ENCODE measurements at places on chromosomes 12 and 14.
A peak's percentile ranks its signal among the peaks of the same experiment; 100 is the strongest.

- DNase-seq, result no peak
Measured at GRCh38 chr14:52690983-52691760, 4.2 kb downstream of the ERO1A start.

GRCh38 chr14:102754370-102755262 lies 22.6 kb upstream of the TRAF3 start:
- DNase-seq, result no peak

GRCh38 chr14:47039336-47039735 lies 387.8 kb upstream of the RPL10L start:
- no peak for DNase-seq

DNA sequence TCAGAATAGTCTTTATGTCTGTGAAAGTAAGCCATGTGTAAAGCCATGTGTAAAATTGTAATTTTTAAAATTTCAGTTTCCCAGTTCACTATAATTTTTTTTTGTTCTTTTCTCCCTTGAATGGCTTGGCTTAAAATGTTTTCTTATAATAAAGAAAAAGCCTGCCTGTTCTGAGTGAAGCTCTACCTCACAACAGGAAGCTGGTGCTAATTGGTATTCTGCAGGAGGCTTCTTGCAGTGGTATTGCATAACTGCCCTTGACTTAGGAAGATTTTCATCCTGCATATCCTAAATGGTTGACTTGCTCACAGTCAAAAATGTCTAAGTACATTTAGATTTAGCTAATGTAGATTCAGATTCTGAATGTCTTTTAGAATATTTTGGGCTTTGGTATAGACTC lies 49.5 kb downstream of the ATP2A2 start:
- no peak for DNase-seq

DNA sequence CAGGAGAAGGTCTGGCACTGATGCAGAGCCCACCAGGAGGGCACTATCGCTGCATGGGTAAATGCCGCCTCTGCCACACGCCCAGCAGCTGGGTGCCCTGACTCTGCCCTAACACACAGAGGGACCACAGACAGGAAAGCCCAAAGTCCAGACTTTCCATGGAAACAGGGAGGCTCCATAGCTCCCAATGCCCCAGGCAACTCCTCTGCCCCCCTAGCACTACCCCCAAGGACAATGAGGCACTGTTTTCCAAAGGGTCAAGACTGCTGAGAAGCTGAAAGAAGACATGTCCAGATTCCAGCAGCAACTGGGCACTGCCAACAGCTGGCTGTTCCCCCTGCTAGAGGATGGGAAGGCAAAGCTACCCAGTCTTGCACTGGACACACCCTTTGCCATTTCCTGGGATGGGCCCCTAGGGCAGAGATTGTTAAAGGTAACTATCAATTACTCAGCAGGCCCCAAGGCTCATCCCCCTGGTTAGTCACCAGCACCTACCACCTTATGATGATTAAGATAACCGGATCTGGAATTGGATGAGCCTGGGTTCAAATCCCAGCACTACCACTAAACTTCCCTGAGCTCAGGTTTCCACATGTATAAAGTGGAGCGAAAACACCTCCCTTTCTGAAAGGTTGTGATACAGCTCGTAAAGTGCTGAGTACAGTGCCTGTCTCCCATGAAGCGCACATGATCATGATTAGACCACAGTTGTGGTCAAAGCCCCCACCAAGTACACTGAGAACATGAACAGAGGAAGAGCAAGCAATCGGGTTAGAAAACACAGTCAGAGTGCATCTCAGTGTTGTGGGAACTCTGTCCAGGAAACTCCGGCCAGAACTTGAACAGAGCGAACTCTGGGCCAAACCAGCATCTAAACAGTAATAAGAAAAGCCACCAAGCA lies 3.3 kb downstream of the PXN start:
- DNase-seq, result no peak

GRCh38 chr12:130709971-130710732 lies 5.9 kb downstream of the RIMBP2 start:
- no peak for DNase-seq

- peak; percentile 9 for DNase-seq
Measured at GRCh38 chr12:118136559-118137003, 657 bp downstream of the PEBP1 start.

DNA sequence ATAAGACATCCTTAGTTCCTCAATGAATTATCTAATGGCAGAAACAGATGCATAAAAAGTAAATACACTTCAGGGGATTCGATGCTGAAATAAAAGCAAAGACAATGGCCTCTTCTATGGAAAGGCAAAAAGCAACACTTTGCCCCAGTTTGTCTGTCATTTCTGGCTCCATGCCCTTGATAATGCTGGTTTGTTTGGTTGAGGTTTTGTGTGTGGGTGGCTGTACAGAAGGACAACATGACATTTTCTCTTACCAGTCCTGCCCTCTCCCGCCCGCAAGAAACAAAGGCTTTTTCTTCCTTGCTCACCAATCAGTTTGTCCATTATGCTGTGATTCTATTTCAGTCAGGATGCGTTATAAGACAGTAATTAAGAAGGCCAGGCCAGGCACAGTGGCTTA lies 18.1 kb upstream of the WDR89 start:
- DNase-seq, result no peak

DNA sequence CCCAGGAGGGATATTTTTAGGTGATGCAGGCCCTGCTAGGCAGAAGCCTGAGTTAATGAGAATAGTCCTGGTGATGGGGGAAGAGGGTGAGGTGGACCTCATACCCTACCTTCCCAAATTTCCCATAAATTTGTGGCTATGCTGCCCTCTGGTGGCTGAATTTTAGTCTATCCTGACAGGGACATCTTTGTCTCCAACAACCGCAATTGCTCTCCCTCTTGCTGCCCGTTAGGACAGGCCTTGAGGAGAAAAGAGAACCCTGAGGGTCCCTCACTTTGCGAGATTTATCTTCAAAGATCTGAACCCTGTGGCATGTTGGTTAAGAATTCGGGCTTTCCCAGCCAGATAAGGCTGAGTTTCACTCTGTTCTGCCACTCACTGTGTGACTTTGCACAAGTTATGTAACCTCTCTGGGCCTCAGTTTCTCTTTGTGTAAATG lies 9.8 kb upstream of the ZNF385A start:
- peak; percentile 45 for DNase-seq

- no peak for DNase-seq
Measured at GRCh38 chr12:21764065-21764464, 10.4 kb downstream of the KCNJ8 start.

- DNase-seq, result no peak
Measured at GRCh38 chr12:94623161-94623920, 27.0 kb downstream of the TMCC3 start.

- no peak for DNase-seq
Measured at GRCh38 chr12:87756111-87756510, 273.1 kb downstream of the C12orf50 start.

GRCh38 chr12:14949631-14950030 lies 11.3 kb upstream of the ERP27 start:
- no peak for DNase-seq

DNA sequence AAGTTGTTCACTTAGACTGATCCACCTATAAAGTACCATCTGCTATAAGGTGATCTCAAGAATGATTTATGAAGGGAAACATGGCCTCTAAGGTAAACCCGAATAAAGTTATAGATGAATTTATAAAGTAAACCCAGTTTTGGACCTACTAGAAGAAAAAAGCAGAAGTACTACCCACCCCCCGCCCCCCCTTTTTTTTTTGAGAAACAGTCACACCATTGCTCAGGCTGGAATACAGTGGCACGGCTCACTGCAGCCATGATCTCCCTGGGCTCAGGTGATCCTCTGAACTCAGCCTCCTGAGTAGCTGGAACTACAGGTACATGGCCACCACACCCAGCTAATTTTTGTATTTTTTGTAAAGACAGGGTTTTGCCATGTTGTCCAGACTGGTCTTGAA lies 3.9 kb downstream of the ENTPD5 start:
- DNase-seq, result no peak

- DNase-seq, result no peak
Measured at GRCh38 chr14:59086241-59086882, 102.1 kb upstream of the DAAM1 start.

- no peak for DNase-seq
Measured at GRCh38 chr12:7156259-7157197, 26.4 kb downstream of the CLSTN3 start.

- DNase-seq, result peak; percentile 74
Measured at GRCh38 chr14:75654127-75654732, 6.4 kb downstream of the ERG28 start.

GRCh38 chr12:113837084-113837483 lies 129.0 kb downstream of the RBM19 start:
- no peak for DNase-seq

GRCh38 chr12:109723311-109723881 lies 9.8 kb downstream of the FAM222A start:
- DNase-seq, result no peak

- DNase-seq, result no peak
Measured at GRCh38 chr12:46524778-46525177, 152.2 kb upstream of the SLC38A2 start.

DNA sequence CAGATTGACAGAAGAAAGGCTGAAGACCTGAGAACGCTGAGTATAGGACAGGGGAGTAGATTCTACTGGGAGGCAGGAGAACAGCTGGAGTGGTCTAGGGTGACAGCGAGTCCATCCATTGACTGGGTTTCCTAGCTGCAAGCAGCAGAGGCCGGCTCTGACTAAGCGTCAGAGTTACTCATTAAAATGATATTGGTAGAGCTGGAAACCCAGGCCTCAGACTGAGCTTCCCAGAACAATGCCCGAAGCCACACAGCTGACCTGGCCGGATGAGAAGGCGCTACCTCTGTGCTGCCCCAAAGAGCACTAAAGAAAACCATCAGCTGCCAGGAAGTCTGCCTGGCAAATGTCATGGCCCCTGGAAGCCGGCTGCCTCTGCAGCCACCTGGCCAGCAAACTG lies 78.5 kb upstream of the FZD10 start:
- no peak for DNase-seq

GRCh38 chr12:57604454-57604991 lies at the start of gene DTX3:
TSS of gene DTX3 (plus strand) at chr12:57604824. CDS start at chr12:57606518, 1,694 bp downstream.
- DNase-seq, result no peak

- DNase-seq, result peak; percentile 80
Measured at GRCh38 chr12:50763639-50764285, at the start of gene ATF1. TSS of gene ATF1 (plus strand) at chr12:50764101. CDS start at chr12:50780146, 16,045 bp downstream.
